ENCODE measurements at places on chromosomes 2 and 18. TPM values are rescaled to one million over a fixed set of nuclear protein-coding genes. Genes with fewer than 3 reads are reported as not detected.

SULT1C4 gene
- total RNA-seq = 7.2 TPM

FTCDNL1 gene
- 5.0 TPM for total RNA-seq

CXCR1 gene
- total RNA-seq = not detected

BOD1L2 gene
- total RNA-seq = not detected

RBM44 gene
- total RNA-seq = 1.6 TPM

DNA sequence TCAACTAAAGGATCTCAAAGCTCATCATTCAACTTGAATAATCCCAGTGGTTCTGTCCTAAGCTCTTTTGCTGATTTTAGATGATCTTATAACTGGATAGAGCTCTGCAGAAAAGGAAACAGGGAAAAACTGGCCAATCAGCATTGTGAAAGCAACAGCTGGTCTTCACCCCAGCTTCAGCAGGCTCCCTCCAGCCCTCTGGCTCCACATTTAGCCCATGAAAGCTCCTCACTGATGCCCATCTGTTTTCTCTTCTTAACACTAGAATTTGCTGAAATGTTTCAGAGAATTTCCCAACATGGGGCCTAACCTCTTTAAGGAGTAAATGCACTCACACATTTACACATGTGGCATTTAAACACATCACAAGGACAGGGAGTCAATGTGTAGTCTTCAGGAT lies 223.3 kb downstream of the CNTNAP5 start:
- no peak overlapping the region for H3K27ac ChIP-seq
- no peaks in the 10 kb centered on the region for H3K27me3 ChIP-seq
- no peak overlapping the region for H3K4me3 ChIP-seq
- H3K36me3 ChIP-seq = no peaks in the 10 kb centered on the region
- no peaks in the 10 kb centered on the region for H3K4me1 ChIP-seq

- H3K27me3 ChIP-seq = no peaks in the 10 kb centered on the region
- H3K36me3 ChIP-seq = no peaks in the 10 kb centered on the region
- H3K4me1 ChIP-seq = no peaks in the 10 kb centered on the region
- H3K27ac ChIP-seq = no peak overlapping the region
- DNase-seq = no peak
Measured at GRCh38 chr2:236001854-236002253, 166.3 kb downstream of the GBX2 start.

DNA sequence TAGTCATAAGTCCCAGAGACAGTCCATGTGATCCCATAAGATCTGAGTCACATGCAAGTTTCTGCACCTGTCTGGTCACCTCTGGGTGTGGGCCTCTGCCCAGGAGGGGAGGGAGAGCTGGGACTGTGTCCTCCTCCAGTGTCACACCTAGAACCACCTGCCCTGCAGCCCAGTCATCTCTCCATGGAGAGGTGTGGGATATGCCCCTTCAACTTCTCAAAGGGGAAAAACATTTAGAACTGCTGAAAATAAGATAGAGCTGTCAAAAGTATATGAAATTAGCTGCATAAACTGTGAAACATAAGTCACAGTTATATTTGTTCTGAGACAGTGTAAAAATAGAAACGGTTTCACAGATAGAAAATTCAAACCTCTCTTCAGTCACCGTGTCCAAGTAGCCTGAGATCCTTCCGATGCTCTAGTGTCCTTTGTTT lies 55.4 kb downstream of the NGEF start:
- no peak overlapping the region for H3K4me3 ChIP-seq
- no peak overlapping the region for H3K27ac ChIP-seq
- no peak for DNase-seq
- no peaks in the 10 kb centered on the region for H3K27me3 ChIP-seq
- no peaks in the 10 kb centered on the region for H3K4me1 ChIP-seq

GRCh38 chr18:46344416-46345180 lies 240.4 kb downstream of the HAUS1 start:
- H3K27me3 ChIP-seq = no peaks in the 10 kb centered on the region
- no peaks in the 10 kb centered on the region for H3K4me1 ChIP-seq
- no peaks in the 10 kb centered on the region for H3K36me3 ChIP-seq
- H3K27ac ChIP-seq = no peak overlapping the region
- DNase-seq = peak; percentile 43

DNA sequence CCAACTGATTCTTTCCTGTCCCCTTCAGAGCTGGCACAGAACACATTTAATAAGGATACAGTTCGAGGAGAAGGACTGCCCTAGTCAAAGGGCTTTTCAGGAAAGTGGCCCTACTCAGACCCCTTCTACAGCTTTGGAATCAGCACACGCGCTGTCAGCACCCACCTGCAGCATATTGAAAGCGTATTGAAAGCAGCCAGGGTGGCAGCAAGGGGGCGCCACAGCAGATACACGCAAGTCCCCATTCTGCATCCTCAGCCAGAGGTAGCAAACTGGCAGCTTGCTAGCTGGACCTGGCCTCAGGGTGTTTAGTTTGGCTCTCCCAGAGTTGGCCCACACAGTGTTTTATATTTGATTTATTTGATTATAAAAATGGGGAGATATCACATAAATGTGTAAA lies 101.0 kb upstream of the NT5C1B start:
- no peaks in the 10 kb centered on the region for H3K27me3 ChIP-seq
- H3K4me1 ChIP-seq = no peaks in the 10 kb centered on the region
- H3K36me3 ChIP-seq = no peaks in the 10 kb centered on the region
- no peak overlapping the region for H3K27ac ChIP-seq

- peaks cover 18% of the 10 kb centered on the region for H3K4me1 ChIP-seq
- H3K36me3 ChIP-seq = peaks cover 15% of the 10 kb centered on the region
- H3K4me3 ChIP-seq = no peak overlapping the region
- DNase-seq = peak; percentile 17
- no peak overlapping the region for H3K27ac ChIP-seq
Measured at GRCh38 chr18:13496691-13497281, 229.6 kb downstream of the FAM210A start.

DNA sequence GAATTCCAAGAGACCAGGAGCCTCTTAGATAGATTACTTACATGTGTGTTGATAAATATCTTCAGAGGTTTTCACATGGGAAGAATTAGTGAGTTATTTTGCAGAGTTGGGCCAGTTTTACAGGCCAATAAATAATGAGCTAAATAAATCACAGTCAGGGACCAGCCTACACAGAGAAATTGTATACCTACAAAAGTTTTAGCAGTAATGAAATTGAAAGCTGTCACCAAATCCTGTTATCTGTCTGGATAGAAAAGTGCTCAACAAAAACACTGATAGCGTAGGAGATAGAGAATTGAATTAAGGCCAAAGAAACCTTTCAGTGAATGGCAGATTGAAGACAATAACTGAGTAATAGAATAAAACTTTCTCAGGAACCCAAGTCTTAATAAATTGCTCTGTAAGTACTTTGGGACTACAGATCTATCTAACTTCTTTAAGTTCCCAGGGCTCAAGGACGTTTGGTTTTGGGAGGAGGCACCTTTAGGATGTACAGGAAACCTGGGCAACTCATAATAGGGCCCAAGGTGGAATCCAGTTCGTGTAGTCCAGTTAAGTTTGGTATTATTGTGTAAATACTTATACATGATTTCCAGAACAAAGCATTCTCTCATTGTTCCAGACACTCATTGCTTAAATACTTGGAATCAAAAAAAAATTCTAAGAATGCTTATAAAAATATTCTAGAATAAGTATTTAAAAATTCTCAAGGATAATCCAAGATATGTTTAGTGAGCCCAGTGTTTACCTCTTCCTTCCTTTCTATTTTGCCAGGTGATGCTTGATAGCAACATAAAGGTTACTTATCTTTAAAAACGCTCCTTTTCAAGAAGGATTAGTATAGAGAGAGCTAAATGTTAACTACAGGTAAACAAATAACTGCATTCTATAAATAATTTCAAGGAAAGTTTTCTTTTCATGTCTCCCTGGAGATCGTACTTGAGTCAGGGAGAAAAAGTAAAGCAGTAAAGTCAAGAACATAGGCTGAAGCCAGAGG lies 134.5 kb downstream of the NCKAP5 start:
- H3K4me1 ChIP-seq = no peaks in the 10 kb centered on the region
- H3K27me3 ChIP-seq = no peaks in the 10 kb centered on the region
- DNase-seq = no peak
- H3K27ac ChIP-seq = no peak overlapping the region

DNA sequence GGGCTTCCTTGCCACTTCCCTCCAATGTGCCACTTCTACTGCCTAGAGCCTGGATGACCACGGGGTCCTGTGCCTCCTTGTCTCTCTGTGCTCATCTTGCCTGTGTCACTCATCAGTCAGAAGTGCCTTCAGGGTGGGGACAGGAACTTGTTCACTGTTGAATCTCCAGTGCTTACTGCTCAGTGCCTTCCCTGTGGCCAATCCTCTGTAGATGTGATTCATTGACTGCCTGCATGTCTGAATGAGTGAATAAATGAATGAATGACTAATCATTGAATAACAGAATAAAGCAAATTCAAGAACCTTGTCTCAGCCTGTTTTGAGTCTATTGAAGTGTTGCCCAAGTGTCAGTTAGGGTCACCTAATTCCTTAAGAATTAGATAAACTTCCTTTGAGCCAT lies 42.3 kb upstream of the FAM136A start:
- no peak for DNase-seq
- H3K36me3 ChIP-seq = no peaks in the 10 kb centered on the region
- H3K27ac ChIP-seq = no peak overlapping the region

GRCh38 chr2:88016960-88017779 lies 823 bp upstream of the RNU2-63P start:
- no peaks in the 10 kb centered on the region for H3K36me3 ChIP-seq
- H3K4me3 ChIP-seq = peak overlapping the region; percentile 51
- peak; percentile 72 for DNase-seq
- H3K27me3 ChIP-seq = no peaks in the 10 kb centered on the region
- peaks cover 4% of the 10 kb centered on the region for H3K4me1 ChIP-seq

- H3K36me3 ChIP-seq = no peaks in the 10 kb centered on the region
- H3K4me3 ChIP-seq = peak overlapping the region; percentile 50
- no peak for DNase-seq
- peaks cover 41% of the 10 kb centered on the region for H3K27me3 ChIP-seq
- peaks cover 32% of the 10 kb centered on the region for H3K4me1 ChIP-seq
- no peak overlapping the region for H3K27ac ChIP-seq
Measured at GRCh38 chr18:5891184-5891853, 4.0 kb downstream of the TMEM200C start.

GRCh38 chr2:185338104-185338503 lies 400.5 kb upstream of the FSIP2 start:
- H3K4me3 ChIP-seq = no peak overlapping the region
- no peaks in the 10 kb centered on the region for H3K4me1 ChIP-seq
- H3K27me3 ChIP-seq = no peaks in the 10 kb centered on the region

GRCh38 chr2:6879011-6879410 lies 1.4 kb downstream of the RSAD2 start:
- H3K36me3 ChIP-seq = no peaks in the 10 kb centered on the region
- H3K4me3 ChIP-seq = no peak overlapping the region
- no peak overlapping the region for H3K27ac ChIP-seq
- DNase-seq = no peak
- H3K4me1 ChIP-seq = no peaks in the 10 kb centered on the region
- no peaks in the 10 kb centered on the region for H3K27me3 ChIP-seq

DNA sequence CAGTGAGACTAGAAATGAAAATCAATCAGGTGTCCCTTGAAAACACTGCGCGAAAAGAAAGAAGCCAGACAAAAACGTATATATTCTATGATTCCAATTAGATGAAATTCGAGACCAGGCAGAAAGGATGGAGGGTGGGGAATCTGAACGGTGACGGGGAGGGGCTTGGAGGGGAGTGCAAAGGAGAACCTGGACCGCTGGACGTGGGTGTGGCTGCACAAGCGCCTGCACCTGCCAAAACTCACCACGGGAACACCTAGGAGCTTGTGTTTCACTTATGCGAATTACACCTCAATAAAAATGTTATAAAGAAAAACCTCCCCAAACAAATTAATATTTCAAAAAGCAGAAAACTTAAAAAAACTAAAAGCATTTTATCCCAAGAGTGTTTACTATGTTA lies 21.9 kb downstream of the THAP4 start:
- H3K36me3 ChIP-seq = peaks cover 7% of the 10 kb centered on the region
- DNase-seq = no peak
- no peak overlapping the region for H3K4me3 ChIP-seq
- H3K4me1 ChIP-seq = peaks cover 14% of the 10 kb centered on the region
- no peak overlapping the region for H3K27ac ChIP-seq

DNA sequence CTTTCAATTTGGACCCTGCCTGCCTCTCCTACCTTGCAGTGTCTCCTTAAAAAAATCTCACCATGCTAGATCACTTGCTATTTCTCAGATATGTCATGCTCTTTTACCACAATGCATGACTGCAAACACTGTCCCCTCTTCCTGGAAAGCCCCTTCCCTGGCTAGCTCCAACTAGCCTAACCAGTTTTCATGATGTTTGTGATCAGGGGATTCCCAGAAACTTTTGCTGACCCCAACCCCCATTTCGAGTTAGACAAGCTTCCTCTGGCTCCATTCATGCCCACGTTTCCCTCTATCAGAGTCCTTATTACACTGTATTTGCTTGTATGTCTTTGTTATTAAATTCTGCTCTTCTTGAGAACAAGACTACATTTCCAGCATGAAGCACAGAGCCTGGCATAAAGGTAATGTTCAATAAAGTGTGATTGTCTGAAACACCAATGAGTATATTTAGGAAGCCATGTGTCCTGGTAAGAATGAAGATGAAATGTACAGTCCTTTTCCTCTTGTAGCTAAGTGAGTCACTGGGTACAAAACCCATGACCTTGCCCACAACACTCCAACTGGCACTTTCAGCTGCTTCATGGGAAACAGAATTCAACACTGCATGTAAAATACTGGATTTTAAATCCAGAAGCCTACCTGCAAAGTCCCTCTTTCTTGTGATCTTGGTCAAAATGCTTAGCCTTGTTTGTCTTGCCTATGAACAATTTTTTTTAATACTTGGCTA lies 62.0 kb upstream of the ATL2 start:
- DNase-seq = no peak
- no peaks in the 10 kb centered on the region for H3K36me3 ChIP-seq
- no peak overlapping the region for H3K27ac ChIP-seq

DNA sequence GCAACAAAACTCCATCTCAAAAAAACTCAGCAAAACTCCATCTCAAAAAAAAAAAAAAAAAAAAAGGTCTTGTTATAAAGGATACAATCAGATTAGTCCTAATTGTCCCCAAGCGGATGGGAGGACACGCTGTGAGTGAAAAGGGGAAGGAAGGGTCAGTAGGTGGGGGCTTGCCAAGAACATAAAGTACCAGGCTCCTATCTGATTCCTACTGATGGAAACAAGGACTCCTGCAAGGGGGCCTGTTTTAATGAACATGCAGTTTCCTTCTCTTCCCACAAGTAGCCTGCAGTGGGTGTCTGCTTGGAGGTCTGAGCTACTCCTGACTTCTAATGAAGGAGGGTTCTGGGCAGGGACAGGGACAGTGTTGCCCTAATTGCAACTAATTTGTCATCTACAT lies 7.9 kb downstream of the SCG2 start:
- H3K27me3 ChIP-seq = no peaks in the 10 kb centered on the region

GRCh38 chr2:183011743-183012142 lies 26.5 kb downstream of the NCKAP1 start:
- H3K27me3 ChIP-seq = no peaks in the 10 kb centered on the region
- H3K4me3 ChIP-seq = no peak overlapping the region
- no peak overlapping the region for H3K27ac ChIP-seq
- H3K36me3 ChIP-seq = no peaks in the 10 kb centered on the region

DNA sequence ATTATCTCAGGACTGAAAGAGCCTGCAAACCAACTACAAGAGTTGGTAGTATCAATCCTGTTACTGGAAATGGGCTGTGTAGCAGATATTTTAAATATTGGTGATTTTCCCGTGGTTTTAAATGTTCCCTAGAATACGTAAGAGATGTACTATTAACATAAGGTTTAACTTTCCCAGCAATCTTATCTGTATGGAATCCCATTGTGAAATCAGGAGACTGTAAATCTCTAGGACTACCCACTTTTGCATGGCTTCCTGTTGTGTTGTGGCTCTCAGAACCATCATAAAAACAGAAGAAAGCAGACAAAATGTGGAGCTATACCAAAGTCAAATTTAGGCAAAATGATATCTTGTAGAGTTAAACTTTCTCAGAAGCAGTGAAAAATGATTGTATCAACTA lies 641.5 kb upstream of the SETBP1 start:
- H3K27me3 ChIP-seq = no peaks in the 10 kb centered on the region
- no peak overlapping the region for H3K27ac ChIP-seq
- H3K36me3 ChIP-seq = no peaks in the 10 kb centered on the region
- no peak overlapping the region for H3K4me3 ChIP-seq
- peaks cover 12% of the 10 kb centered on the region for H3K4me1 ChIP-seq
- no peak for DNase-seq
